Uterine smooth muscle cell (primary cell): ENCODE measurements at places on chromosomes 16 and 17. TPM values are rescaled to one million over a fixed set of nuclear protein-coding genes. Genes with fewer than 3 reads are reported as not detected.

SLC35G6 gene
- not detected in 2 replicates for total RNA-seq

IL34 gene
- 2.0 and 6.2 TPM in 2 replicates for total RNA-seq

ABCA8 gene
- 7.6 and 14.9 TPM in 2 replicates for total RNA-seq

KRTAP9-3 gene
- not detected in 2 replicates for total RNA-seq

CCL8 gene
- not detected in 2 replicates for total RNA-seq
